Left cardiac atrium (tissue), 4 donors: ENCODE measurements at places on chromosomes 7 and 10.

GRCh38 chr10:68086910-68087684 lies 12.0 kb upstream of the HERC4 start:
- DNase-seq = no peak

DNA sequence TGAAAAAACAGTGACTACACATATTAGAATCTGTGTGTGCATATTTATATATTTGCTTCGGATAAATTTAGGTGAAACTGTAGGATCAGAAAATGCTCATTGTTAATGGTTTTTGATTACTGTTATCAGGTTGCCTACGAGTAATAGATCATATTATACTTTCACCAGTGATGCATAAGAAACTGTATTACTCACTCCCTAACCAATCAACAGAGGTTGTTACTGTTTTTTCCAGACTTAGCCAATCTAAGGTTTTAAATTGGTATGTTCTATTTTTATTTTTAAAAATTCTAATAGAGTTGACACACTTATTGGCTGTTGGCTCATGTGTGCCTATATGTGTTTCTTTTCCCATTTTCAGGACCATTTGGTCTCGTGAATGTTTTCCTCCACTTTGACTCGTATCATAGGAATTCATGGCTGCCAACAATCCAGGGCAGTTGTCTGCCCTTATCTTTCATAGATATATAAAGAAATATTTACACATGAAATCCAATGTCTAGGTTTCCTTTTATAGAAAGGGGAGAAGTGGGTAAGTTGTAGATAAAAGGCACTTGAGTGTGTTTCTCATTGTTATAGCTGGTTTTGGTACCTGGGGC lies 59.2 kb downstream of the ANLN start:
- DNase-seq = no peak

DNA sequence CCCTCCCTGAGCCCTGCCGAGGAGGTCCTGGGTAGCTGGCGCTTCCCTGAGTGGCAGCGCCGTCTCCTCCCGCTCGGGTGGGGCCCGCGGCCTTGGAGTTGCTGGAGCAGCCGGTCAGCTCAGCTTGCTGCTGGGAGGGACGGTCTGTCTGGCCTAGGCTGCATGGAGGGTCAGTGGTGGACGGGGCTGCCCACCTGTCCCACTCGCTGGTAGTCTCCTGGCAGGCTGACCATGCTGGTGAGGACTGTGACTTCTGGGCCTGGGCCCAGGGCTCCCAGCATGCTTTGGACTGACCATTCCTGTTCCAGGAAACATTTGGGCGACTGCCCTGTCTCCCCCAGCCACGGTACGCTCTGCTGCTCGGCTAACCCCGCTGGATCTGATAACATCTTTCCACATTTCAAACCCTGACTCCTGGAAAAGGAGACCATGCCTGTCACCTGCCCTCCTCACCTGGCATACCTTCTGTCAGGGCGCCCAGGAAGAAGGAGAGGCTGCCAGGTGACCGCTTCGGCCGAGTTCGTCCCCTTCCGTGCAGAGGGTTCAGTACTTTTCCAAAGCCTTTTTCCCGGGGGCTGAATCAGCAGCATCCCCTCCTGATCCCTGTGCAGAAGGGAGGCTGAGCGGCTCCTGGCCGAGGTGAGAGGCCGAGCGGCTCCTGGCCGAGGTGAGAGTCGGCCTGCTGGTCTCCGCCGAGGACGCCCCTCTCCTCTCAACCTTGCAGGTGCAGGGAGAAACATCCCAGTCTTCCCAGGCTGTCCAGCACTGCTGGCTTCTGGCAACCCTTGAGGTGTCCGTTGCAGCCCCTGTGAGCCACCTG lies 43.4 kb downstream of the FAM20C start:
- peak; percentile 60 for DNase-seq

DNA sequence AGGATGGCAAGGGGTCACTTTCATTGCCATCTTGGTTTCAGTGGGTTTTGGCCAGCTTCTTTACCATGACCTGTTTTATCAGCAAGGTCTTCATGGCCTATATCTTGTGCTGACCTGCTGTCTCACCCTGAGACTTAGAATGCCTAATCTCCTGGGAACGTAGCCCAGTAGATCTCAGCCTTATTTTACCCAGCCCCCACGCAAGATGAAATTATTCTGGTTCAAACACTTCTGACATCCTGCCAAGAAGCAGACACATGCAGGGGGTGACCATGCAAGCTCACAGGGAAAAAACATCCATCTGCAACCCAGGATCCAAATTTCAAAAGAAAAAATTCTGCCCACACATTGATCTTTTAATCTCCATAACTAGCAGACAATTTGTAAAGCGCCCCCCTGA lies 88.4 kb upstream of the EEPD1 start:
- no peak for DNase-seq

DNA sequence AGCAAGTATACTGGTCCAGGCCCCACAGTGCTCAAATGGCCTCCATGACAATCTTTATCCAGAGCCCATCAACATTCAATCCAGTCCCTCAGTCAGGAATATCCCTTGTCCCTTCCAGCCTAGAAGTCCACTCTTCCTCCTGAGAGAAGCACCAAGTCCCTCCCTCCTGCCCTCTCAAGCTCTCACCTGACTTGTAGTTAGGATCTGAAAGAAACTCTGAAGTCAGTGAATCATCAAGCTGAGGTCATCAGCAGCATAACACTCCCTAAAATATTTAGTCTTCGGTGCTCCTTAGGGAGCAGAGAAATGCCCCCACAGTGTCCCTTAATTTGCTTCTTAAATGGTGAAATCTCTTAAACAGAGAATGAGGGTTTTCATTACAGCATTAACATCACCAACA lies 31.0 kb downstream of the GRM8 start:
- no peak for DNase-seq

DNA sequence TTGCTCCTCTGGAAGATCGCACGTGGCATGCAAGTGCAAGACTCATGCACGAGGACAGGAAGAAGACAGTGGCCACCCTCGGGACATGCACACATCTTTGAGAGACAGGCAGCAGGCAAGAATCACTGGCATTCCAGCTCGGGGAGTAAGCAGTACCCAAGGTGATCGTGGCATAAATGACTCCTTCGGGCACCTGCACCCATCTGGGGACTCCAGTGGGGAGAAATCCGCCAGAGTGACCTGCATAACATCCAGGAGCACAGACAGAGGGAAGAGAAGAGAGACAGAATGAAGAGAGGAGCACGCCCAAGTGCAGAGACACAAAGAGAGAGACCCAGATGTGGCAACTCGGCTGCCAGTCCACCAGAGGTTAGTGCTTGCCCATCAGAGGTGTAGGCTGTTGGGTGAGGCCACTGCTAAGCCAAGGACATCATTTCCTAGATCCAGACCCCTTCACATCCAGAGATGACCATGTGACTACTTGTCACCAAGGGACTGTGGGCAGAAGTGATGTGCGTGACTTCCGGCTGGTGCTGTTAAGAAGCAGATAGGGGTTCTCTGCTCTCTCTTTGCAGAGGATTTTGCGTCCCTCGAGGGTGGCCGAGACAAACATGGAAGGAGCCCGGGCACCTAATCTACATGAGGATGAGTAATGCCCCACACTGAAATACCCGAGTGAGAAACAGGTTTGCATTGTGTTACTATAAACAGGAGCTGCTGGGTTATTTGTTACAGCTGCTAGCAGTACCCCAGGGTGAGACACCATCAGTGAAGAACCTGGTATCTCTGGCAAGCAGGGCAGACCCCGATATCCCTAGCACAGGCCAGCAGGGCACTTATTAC lies 80.6 kb downstream of the VWA2 start:
- peak; percentile 8 for DNase-seq
